ENCODE measurements at places on chromosomes 16 and 17. TPM values are rescaled to one million over a fixed set of nuclear protein-coding genes. Genes with fewer than 3 reads are reported as not detected.

GRCh38 chr17:65694601-65695000 is 133.2 kb upstream of the AXIN2 start:
- DNase-seq, result no peak

DNA sequence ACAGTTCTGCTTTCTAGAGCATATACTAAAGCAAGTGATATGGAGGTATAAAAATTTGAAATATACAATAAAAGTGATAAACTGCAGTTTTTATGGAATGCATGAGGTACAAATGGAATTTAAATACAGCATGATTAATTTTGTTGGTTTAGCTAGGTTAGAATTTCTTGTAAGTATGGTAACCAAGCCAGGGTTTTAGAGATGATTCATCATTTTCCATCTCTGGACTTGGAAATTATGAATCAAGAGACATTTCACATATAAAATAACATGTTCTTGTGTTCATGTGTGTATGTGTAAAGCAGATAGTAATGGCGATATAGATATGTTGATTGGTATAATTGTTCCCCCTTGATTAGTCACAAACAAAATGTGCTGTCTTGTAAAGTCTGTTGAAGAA is 1219.8 kb downstream of the CDH8 start:
- DNase-seq, result no peak

Gene SCO1
- 28.0 TPM for total RNA-seq

- DNase-seq, result peak; percentile 12
Observed at GRCh38 chr16:58264961-58265479, 29.8 kb downstream of the PRSS54 start.

Gene NPIPA2
- 3.9 TPM for total RNA-seq

Gene GH2
- not detected for total RNA-seq

All from Panc1 (cell line).